ENCODE measurements at places on chromosomes 1 and 21.

GRCh38 chr1:43887748-43888147 lies 45.9 kb upstream of the ARTN start:
- no peak for DNase-seq

DNA sequence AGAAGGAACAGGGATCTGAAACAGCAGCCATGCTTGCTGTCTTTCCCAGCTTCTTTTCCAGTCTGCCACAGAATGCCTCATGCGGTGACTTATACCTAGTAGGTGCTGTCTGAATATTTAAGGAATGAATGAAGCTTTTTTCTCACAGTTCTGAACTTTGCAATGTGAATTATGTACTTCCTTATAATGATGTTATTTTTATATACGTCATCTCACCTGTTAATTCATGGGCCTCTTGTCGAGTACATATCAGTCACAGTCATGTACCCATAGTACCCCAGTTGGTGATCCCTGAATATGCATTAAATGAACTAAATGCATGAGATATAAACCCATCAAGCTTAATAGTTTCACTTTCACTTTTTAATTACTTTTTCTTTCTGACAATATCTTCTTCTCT lies 132.7 kb downstream of the NTNG1 start:
- peak; percentile 4 for DNase-seq

GRCh38 chr1:59071876-59072582 lies 224.9 kb upstream of the FGGY start:
- no peak for DNase-seq

DNA sequence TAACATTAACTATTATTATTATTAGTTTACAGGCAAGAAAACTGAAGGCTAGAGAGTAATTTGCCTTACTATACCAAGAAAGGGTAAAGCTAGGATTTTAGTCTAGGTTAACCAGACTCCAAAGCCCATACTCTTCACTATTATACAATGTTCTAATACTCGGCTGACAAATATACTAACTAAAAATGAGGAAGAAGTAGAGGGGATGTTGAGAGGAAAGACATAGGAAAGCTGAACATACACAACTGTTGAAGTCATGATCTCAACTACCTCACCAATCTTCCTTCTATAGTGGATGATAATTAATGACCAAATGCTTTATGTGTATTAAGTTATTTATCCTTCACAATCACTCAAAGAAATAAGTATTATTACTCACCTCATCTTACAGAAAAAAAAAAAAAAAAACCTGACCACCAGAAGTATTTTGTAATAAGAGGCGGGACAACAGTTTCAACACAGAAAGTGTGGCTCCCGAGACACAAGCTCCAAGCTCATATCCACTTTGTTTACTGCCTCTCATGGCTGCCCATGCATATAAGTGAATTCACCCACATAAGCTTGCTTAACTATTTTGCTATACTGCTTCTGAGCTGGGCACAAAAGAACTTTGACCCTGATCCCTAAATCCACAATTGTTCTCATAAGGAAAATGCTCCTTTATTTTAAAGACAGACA lies 78.0 kb downstream of the USP1 start:
- peak; percentile 55 for DNase-seq

DNA sequence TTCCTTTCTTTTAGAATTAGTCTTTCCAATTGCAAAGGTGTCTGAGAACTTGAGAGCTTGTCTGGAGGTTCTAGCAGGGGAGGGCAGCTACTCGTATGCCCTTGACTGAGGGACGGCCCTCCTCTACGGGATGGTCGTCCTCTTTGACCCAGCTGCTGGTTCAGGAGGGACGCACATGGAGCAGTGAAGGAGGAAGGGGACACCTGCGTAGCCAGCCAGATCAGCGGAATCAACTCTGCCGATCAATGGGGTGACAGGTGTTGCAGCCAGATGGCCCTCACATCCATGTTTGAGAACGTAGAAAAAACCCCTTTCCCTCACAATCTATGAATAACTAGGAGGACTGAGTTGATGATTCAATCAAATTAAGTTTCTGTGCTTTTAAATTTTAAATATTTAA lies 15.7 kb upstream of the A3GALT2 start:
- DNase-seq = no peak

GRCh38 chr1:84740050-84740714 lies 49.9 kb upstream of the SSX2IP start:
- no peak for DNase-seq

- DNase-seq = no peak
Observed at GRCh38 chr1:53871221-53871620, 18.4 kb downstream of the YIPF1 start.

GRCh38 chr1:18398791-18399530 lies 81.8 kb upstream of the KLHDC7A start:
- no peak for DNase-seq

- peak; percentile 74 for DNase-seq
Observed at GRCh38 chr1:108200687-108201051, 526 bp upstream of the SLC25A24 start.

GRCh38 chr1:9350013-9350908 lies 57.6 kb downstream of the SPSB1 start:
- DNase-seq = no peak

GRCh38 chr1:32426489-32427255 lies 32.4 kb upstream of the BSDC1 start:
- DNase-seq = no peak

DNA sequence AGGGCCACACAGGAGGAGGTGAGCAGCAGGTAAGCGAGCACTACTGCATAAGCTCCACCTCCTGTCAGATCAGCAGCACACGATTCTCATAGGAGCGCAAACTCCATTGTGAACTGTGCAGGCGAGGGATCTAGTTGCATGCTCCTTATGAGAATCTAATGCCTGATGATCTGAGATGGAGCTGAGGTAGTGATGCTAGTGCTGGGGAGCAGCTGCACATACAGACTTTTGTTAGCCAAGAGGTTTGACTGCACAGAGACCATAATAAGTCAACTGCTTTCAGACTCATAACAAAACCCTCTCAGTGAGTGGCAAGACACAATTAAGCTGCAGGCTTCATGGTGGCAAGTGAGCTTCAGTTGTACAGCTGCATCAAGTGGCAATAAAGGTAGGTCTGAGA lies 83.4 kb downstream of the PSMG1 start:
- DNase-seq = no peak

DNA sequence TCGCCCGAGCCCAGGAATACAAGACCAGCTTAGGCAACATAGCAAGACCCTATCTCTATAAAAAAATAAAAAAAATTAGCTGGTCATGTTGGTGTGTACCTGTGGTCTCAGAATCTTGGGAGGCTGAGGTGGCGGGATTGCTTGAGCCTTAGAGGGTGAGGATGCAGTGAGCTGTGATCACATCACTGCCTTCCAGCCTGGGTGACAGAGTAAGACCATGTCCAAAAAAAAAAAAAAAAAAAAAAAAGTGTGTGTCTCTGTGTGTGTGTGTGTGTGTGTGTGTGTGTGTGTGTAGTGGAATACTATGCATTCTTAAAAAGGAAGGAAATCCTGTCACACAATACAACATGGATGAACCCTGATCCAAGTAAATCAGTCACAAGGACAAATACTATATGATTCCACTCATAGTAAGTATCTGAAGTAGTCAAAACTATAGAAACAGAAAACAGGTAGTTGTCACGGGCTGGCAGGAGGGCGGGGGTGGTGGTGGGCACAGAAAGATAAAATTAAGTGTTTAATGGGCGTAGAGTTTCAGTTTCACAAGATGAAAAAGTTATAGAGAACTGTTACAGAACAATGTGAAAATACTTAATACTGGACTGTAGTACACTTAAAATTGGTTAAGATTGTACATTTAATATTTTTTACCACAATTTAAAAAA lies 47.8 kb downstream of the SELENOF start:
- no peak for DNase-seq

DNA sequence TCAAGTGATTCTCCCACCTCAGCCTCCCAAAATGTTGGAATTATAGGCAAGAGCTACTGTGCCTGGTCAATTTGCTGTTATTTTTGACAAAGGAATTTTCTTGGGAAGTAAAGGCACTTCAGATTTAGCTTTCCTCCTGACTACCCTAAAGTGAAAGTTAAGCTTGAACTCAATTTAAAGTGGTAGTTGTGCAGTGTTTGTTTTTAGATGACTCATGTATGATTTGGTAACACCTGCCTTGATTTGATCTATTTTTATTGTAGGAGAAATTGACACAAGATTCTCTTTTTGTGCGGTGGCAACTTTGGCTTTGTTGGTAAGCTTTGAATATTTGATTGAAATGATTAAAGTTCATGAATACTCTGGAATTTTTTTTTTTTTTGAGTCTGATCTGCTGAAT lies 5.0 kb downstream of the RABGGTB start:
- no peak for DNase-seq

DNA sequence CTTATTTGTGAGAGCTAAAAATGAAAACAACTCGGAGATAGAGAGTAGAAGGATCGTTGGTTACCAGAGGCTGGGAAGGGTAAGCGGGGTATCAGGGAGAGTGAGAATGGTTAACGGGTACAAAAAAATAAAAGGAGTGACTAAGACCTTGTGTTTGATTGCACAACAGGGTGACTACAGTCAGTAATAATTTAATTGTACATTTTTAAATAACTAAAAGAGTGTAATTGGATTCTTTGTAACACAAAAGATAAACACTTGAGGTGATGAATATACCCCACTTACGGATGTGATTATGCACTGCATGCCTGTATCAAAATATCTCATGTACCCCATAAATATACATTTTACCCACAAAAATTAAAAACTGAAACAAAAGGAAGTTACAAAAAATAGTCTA lies 29.4 kb downstream of the FOXJ3 start:
- no peak for DNase-seq

GRCh38 chr1:55309786-55310504 lies 94.8 kb upstream of the USP24 start:
- DNase-seq = no peak

DNA sequence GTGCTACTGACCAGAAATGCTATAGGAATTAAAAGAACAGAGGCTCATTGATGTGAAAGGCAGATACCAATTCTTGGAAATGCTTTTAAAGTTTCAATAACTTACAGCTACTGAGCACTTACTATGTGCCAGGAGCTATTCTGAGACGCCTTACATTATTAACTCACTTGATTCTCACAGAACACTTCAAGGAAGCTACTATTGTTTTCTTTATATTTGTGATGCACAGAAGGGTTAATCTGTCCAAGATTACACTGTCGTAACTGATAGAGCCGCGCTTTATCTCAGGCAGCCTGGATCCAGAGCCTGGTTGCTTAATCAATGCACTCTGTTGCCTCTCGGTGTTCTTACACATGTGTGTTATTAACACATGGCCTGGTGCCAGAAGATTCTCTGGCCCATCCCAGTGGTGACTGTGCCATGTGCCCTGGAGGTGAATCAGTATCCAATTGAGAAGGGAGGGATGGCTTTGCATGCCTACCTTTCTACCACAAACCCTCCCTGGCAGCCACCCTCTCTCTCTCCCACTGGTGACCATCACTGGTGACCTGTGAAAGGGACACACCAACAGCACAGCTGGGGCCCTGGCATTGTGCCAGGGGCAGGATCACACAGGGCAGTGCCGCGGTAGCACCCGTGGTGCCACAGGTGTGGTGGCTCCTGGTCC lies 8.8 kb downstream of the FMO1 start:
- no peak for DNase-seq

- DNase-seq = no peak
Observed at GRCh38 chr1:101167891-101168290, 68.9 kb upstream of the S1PR1 start.

DNA sequence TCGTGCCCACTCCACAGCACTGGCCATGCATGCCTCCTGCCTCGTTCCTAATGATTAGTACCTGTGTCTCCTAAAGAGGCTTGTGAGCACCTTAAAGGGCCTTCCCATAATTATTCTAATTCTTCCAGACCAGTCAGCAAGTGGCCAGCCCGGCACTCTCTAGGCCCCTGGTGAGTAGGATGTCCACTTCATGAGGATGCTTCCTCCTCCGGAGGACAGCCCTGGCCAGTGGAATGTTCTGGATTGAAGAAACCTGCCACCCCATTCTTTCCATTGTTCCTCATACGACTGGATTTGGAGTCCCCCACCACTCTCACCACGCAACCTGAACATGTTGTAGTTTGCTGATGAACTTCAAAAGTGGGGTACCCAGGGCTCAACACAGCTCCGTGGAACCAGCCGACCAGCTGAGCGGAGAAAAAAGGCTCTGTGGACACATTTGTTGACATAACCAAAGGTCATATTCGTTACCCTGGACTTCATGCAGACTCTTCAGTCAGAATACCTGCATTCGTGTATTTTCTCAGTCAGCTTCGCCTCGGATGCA lies 46.7 kb upstream of the LBR start:
- no peak for DNase-seq

DNA sequence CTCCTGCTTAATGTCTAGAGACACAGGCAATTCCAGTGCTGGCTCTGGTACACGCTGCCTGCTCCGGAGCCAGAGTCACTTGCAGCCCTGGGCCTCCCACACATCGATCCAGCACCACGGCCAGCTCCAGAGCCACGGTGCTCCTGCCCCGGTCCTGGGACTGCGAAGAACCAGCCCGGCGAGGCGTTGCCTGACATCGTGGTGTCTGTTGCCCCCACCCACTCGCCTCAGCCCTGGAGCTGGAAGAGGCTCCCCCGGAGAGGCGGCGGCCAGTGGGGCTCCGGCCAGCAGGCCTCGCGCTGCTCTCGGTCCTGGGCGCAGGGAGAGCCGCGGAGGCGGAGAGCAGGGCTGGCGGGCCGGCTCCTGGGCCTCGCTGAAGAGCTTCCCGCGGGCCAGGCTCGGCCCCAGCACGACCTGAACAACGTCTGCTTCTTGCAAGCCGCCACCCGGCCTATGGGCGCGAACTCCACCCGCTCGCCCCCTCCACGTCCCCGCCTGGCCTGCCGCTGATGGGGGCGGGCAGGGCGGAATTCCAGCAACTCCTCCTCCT lies 364.8 kb downstream of the CEP170 start:
- DNase-seq = peak; percentile 32

DNA sequence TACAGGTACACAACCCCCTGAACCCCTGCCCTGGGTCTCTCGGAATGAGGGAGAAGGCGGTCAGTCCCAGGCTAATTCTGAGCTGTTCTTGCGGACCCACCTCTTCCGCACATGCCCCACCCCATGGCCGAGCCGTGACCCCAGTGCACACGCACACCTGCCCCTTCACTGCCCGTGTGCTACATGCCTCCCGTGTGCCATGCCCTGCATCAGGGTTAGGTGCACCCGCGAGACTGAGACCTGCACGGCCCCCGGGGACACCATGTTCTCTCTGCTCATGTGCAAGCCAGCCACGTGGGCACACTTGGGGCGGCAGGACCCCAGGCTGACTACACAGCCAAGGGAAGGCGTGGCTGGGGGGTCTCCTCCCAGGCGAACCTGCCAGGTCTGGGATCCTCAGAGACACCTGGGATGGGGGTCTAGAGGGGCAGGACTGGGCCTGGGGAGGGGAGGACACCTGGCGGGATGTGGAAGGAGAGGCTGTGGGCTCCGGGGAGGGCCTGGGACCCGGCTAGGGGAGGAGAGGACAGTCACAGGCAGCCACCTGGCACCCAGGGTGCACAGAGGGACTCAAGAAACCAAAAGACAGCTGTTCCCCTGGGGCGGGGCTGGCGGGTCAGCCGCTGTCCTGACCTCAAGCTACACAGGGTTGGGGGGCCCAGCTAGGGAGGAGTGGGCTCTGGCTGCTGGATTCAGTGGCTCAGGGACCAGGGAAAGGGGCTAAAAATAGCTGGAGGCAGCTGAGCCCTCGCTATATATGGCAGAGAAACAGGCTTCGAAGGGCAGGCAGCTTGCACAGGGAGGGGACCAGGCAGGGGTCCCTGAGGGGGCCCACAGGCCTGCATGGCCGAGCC lies 133.4 kb downstream of the CASZ1 start:
- no peak for DNase-seq
